ENCODE measurements at places on chromosomes 4 and X.

DNA sequence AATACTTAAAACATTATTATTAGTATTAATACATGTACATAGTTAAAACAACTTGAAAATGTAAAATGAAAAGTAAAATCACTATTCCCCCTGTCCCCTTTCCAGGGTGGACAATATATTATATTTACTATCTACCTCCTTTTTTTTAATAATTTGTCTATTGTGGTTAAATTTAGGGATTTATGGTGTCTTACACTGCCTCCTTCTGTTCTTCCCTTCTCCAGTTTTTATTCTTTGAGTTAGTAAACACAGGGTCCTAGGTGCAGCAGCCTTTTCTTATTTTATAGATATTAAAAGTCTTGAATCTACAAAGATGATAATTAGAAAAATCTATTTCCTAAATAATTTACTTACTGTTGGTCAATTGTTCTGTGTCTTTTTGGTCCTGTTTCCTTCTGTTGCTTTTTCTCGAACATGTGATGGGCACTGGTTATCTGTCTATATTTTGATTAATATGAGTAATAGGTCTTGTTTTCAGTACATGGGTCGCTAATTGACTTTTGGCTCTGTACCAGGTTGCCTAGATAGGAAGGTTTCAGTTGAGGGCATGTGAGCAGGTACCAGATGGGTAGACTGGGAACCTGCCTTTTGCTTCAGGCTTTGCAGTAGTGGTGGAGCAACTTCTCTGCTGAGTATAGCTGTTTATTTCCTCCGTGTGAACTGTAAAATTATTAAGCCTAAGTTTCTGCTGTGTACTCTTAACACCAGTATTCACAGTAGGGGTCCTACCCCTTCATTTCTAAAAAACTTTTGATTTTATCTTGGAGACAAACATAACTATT, 1.1 kb downstream of the NUDT9 start:
- peak; percentile 57 for DNase-seq

DNA sequence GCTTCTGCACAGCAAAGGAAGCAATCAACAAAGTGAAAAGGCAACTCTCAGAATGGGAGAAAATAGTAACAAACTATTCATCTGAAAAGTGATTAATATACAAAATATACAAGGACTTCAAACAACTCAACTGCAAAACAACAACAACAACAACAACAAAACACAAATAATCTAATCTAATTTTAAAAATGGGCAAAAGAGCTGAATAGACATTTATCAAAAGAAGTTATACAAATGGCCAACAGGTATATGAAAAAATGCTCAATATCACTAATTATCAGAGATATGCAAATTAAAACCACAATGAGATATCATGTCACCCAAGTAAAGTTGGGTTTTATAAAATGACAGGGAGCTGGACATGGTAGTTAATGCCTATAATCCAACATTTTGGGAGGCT, 602.8 kb upstream of the DIAPH2 start:
- no peak for DNase-seq

DNA sequence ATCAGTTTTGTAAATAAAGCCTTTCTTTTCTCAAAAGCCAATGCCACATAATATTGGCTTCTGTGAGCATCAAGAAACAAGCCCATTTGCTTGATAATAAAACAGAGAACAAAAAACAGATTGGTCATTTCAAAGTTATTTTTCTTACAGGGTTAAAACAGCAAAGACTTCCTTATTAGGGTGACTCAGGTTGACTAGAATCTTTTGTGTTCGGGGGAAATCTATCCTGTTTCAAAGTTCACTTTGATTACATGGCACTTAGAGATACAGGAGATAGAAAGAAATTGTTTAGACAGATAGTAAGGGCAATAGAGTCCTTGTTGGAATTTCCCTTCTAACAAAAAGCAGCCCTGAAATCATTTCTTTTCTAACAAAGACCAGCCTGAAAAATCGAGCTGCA, 170.0 kb upstream of the GLRA2 start:
- DNase-seq, result no peak

- DNase-seq, result no peak
Observed at GRCh38 chr4:145404761-145405160, 76.9 kb upstream of the SMAD1 start.

DNA sequence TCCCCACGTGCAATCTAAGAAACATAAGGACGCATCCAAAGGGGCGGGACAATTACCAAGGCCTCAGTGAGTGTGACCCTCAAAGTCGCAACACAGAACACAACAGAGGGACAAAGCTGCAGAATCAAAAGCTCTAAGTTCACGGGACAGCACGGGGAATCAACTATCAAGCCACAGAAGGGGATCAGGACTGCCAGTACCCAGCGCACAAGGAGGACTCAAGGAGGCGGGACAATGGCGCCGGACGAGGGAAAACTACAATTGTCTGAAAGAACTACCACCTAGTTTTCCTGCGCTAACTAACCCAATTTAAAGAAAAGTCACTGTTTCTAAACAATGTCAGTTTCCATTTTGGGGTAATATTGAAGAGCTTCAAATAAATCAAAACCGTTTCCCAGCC, 1.3 kb downstream of the FAM53A start:
- DNase-seq, result no peak

GRCh38 chr4:16489226-16489625, 263.0 kb upstream of the TAPT1 start:
- DNase-seq, result no peak

DNA sequence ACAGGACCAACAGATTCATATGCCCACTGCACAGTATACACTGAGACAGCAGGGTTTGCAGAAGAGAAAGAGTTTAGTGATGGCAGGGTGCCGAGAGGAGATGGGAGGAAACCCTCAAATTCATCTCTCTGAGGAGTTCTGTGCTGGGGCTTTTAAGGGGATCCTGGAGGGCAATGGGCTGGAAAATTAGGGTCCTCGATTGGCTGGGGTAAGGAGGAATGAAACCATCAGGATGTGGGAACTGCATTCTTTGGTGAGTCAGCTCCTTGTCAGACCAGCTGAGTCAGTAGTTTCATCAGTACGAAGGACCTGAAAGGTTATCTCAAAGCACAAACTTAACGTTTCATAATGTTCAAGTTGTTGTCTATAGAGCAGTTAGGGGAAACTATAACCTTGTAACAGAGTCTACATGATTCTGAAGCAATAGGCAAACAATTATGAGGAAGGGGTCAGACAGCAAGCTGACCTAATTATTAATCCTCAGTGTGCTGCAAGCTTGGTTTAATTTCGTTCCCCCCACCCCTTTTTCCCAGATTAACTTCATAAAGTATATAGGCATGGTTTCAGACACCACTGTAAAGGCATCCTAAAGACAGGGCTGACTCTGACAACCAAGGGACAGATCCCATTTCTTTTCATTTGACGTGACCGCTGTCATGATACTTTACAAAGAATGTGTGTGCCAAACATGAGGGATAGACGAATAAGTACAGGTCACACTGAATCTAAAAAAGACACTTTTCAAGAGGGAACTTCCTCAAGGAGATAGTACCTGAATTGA, 1.5 kb upstream of the MSMO1 start:
- no peak for DNase-seq

- DNase-seq, result no peak
Observed at GRCh38 chrX:39165185-39165584, 363.9 kb downstream of the MID1IP1 start.

- DNase-seq, result no peak
Observed at GRCh38 chr4:181970366-181970765, 272.8 kb upstream of the TENM3 start.

DNA sequence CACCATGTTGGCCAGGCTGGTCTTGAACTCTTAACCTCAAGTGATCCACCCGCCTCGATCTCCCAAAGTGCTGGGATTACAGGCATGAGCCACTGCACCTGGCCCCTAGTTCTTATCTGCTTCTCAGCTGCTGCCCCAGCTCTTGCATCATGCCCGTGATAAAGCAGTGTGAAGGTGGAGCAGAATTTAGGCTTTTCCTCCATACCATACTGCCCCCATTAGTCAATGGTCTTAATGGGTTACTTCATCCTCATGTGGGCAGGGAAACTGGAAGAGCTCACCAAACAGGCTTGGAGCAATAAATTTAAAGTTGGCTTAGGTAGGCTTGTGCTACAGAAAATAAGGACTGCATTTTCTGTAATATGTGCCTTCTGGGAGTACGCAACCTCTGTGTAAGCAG, 636.9 kb upstream of the BOD1L1 start:
- no peak for DNase-seq

- no peak for DNase-seq
Observed at GRCh38 chr4:41969671-41970070, 11.9 kb upstream of the DCAF4L1 start.

DNA sequence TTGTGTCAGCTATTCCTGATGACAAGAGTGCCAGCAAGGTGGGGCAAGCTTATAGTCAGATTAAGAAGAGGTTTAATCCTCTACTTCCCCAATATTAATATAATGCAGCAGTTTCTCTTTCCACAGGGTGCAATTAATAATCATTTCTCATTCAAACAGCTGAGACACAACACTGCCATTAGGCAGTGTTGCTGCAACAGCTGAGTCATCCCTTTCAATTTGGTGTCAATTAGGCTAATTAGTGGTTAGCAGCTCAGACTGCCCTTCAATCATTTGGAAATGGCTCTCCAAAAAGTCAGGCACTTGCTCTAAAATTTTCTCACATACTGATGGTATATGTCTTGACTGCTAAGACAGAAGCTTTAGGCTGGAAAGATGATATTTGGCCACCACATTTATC, 265.7 kb upstream of the FAM241A start:
- DNase-seq, result no peak

DNA sequence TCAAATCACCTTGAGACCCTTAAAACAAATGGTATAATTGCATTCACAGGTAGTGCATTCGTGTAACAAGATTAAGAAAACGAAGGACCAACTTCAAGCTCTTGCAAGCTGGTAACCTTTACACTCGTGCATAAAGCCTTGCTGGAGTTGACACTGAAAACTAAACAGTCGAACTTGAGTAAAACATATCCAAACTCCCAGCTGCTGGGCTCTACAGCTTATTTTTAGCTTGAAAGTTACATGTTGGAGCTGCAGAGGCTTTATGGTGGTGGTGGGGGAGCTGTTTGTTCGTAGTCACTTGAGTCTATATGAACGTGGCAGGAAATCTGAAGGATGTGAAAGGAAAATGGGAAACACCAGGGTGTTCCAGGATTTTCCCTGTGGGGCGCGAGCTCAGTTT, 2.7 kb upstream of the WDR1 start:
- DNase-seq, result no peak

- DNase-seq, result no peak
Observed at GRCh38 chrX:12906046-12906761, at the start of gene TLR8. TLR8 (plus strand) TSS chrX:12906620; CDS start chrX:12906707, 87 bp downstream.

GRCh38 chr4:86970447-86971354, 35.9 kb downstream of the AFF1 start:
- no peak for DNase-seq

- no peak for DNase-seq
Observed at GRCh38 chr4:151304226-151304625, 21.2 kb downstream of the SH3D19 start.

DNA sequence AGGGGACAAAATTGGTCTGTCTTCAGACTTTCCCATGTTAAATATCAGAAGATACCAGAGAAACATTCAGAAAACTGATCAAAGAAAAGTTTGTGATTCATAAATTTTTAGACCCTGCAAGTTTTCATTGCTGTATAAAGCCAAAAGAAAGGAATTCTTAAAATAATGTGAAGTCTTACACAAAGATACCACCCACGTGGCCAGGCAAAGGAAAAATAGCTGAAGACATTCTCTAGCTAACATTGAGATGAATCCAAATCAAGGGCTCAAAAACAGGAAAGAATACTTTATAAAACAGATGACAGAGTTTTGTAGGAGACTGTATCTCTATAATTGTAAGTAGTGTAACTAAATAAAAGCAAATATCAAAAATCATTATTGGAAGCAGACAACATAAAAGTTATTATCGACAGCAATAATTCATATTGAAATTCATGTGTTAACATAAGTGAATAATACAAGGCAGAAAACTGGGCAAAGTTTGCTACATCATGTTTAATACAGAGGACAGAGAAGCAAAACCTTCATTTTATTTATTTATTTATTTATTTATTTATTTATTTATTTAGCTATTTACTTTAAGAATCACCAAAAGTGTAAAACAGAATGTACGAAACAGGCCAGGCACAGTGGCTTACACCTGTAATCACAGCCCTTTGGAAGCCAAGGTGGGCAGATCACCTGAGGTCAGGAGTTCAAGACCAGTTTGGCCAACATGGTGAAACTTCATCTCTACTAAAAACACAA, 204.6 kb upstream of the SLIT2 start:
- DNase-seq, result no peak
